ENCODE measurements at places on chromosomes 2 and 18.
A peak's percentile ranks its signal among the peaks of the same experiment; 100 is the strongest.

DNA sequence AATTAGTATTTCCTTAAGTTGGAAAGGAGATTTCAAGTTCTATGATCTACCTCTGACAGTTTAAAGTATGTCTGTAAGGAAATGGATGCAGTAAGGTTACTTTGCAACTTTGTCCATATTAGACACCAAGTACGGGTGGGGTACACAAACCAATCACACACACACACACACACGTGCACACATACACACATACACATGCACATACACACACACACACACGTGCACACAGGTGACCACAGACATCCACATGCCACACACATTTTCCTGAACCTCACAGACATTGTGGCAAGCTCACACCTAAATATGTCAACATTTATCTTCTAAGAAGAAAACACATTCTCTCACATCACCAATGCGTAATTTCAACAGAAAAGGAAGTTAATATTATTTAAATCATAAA lies 165.9 kb downstream of the MYT1L start:
- DNase-seq, result no peak

- DNase-seq, result no peak
Measured at GRCh38 chr2:223847410-223847809, 10.0 kb upstream of the AP1S3 start.

DNA sequence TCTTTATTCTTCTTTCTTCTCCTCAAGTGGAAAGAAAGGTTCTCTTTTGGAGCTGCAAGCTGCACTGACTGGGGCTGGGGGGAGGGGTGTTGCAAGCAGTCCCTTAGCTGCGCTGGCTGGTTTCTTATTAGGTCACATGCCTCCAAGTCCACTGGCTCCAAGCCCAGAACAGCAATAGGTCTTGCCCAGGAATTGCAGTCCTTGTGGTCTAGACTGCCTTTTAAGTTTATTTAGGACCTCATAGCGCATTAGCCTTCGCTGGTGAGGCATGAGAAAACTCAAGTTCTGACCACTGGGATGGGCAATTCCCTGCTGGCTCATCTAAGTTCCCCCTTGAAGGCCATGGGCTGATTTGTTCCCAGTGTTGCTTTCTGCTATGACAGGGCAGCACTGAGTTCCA lies 138.6 kb upstream of the SCN7A start:
- DNase-seq, result no peak

DNA sequence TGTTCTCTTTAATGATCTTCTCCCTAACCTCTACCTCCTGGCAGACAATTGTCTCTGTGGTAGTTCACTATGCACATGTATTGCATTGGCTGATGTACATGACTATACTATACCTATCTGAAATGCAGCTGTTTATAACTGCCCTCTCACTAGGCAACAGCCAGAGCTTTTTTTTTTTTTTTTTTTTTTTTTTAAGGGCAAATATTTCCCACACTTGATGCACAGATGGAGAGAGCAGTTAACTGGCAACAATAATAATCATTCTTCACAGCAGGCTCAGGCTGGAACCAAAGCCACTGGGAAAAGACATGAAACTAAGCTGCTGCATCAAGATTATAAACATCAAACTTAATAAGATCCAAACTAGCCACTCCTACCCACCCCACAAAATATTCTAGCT lies 707.7 kb downstream of the LRP1B start:
- no peak for DNase-seq

- DNase-seq, result no peak
Measured at GRCh38 chr2:205717175-205717846, 35.0 kb downstream of the NRP2 start.

DNA sequence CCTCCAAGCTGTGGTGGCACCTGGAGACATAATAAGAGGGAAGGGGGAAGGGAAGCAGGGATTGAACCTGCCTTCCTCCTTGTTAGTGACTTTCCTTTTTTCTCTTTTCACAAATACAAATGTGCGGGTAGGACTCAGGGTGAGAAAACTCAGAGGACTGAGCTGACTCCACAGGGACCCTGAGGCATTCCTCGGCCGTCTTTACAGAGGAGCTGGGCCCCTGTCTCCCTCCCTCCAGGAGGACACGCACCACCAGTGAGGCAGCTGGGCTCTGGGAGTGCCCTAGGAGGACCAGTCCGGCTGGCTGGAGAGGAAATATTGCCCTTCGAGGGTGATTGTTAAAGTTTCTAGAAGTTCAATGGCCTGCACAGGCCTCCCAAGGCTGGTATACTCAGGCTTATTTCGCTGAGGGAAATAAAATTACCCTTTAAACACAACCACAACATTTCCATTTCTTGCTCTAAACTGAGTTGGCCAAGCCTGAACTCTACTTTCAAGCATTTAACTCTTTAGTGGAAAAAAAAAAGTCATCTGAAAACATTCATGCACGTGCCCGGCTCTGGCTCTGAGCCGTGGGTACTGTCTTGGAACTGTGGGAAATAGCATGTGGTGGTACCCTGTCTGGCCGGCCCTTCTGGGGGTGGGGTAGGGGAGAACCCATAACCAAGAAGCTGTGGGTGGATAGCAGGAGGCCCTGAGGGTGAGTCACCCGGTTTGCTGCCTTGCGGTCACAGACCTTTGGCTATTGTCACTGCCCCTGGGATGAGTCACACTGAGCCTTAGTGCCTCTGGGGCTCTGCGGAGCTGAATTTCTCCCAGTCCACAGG lies 116.0 kb downstream of the COPS8 start:
- no peak for DNase-seq

GRCh38 chr2:10097352-10098148 lies 17.3 kb upstream of the CYS1 start:
- DNase-seq, result peak; percentile 23

DNA sequence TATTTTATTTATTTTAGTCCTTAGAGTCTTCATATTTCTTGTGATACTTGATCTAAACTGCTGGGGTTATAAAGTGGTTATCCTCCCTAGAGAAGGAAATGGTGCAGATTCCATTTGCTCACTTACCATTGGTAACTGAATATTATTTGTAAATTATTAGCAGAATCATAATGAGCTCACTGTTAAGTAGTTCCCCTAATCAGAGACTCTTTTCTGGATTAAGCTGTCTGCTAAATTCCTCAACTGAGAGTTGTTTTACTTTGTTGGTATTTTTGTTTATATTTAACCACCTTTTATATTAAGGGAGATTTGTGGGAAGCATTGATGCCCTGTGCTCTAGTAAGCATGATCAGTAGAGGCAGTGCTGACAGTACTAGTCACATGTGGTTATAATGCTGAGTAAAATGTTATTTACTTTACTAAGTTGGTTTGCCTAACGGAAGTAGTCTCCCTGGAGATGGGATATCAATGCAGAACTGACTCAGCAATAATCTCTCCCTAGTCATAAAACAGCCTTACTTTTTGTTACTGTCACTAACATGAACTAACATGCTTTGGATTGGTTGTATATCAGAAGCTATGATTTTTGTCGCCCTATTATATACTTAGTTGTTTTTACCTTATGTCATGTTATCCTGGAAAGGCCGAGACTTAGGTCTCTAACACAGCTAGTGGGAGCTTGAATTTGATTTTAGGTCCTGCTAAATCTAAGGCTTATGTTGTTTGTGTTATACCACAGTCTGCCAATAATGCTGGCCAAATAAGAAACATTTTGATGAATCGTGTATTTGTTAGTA lies 166.7 kb downstream of the MCFD2 start:
- no peak for DNase-seq

GRCh38 chr2:163319006-163319405 lies 416.8 kb downstream of the FIGN start:
- no peak for DNase-seq

DNA sequence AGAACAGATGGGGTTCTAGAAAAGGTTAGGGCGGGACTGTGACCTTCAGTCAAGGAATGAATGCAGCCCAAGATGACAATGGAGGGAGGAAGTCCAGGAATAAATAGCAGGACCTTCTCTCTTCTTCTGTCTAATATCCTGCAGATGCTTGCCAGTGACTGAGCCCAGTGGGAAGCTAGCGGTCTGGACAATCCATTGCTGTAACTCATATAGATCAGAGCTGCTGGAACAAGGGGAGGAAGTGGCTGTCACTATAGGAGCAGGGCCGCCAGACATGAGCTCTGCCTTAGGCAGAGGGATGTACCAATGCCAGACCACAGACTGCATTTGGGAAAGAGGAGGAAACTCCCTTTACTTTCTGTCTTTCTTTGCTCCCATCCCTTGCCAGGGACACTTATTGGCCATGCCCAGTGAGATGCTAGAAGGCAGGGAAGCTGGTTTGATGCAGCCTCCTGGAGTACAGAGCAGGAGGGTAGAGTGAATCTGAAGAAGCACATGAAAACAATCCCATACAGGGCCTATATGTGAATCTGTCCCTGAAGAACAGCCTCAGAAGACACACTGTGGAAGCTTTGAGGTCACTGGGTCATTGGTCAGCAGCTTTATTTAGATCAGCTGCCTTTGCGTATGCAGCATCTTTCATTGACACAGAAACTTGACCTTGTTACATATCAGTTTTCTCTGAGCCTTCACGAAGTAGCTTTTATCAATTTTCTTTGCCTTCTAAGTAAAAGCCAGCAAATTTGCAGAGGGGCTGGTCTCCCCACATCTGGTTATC lies 65.4 kb downstream of the CCDC85A start:
- no peak for DNase-seq

DNA sequence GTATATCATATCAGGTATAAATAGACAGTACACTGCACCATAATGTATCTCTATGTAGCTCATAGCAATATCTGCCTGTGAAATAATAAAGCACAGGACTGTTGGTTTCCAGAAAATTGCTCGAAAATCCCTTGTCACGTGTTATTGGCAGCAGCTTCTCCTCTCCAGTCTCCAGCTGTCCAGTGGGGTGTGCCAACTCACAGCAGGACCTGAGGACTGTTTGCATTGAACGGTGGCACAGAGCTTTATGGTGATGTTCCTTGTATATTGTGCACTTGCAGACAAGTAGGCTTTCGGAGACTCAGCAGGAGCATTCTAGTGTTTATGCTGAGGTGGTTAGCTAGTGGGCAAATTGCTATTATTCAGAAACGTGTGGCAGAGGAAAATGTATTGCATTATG lies 182.2 kb upstream of the ATP5MC3 start:
- no peak for DNase-seq

GRCh38 chr2:55585451-55586080 lies 31.9 kb downstream of the PPP4R3B start:
- no peak for DNase-seq

DNA sequence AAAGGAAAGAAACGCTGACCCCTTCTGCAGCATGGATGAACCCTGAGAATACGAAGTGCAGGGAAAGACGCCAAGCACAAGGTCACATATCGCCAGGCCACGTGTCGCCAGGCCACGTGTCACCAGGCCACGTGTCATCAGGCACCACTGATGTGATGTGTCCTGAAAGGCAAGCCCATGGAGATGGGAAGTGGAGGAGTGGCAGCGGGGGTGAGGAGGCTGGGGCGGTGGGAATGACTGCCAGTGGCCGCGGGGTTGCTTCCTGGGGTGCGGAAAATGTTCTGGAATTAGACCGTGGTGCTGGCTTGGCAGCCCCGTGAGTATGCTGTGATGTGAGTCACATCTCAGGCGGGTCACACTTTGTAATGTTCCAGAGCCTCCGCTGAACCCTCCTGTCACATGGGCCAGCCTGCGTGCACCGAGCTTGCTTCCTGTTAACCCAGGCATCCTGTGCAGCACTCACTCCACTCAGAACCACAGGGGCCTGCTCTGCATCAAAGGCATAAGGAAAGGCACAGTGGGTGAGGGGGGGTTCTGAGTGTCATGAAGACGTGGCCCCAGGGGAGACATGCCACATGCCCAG lies 39.0 kb downstream of the SLC66A2 start:
- peak; percentile 8 for DNase-seq

GRCh38 chr2:3001615-3002560 lies 375.7 kb downstream of the EIPR1 start:
- DNase-seq, result no peak

- no peak for DNase-seq
Measured at GRCh38 chr2:117980783-117981676, 32.8 kb downstream of the CCDC93 start.

GRCh38 chr18:57980573-57981307 lies 63.3 kb upstream of the NEDD4L start:
- no peak for DNase-seq

DNA sequence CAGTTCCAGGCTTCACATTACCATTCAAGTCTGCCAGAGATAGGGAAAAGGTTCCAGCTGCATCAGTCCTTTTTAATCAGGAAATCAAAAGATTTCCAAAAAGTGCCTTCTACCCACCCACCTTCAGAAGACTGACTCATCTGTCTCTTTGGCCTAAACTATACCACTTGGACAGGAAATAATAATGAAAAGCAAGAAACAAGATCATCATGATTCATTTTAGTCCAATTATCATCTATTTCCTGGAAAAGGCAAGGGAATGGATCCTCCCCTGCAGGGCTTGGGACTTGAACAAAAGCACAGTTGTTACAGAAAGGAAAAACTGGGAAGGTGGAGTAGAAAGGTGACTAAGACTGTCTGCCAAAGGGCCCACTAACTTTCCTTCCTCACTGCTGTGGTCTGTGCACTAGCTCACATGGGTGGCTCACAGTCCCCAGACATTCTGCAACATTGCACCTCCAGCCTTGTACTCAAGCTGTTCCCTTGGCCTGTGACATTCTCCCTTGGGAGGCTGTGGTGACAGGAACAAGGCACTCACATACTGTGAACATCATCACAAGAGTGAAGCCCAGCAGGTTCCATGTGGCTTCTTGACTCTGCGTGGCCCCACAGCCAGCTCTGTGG lies 75.3 kb downstream of the VSNL1 start:
- DNase-seq, result no peak

DNA sequence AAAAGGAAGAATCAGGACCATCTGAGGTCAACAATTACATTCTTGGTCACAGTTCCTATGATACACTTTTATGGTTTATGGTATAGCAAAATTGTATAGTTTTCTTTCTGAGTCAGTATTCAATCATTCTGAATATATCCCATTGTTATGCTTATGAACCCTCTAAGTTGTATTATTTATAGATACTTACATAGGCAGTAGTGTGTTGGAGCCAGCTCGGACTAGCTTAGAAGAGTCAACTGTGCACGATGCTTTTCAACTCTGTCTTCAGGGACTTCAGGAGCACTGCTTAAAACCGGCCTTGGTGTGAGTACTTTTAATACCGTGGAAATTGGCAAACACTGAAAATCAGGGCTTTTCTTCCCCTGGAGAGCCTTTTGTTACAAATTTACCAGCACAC lies 215.7 kb downstream of the IKZF2 start:
- no peak for DNase-seq

DNA sequence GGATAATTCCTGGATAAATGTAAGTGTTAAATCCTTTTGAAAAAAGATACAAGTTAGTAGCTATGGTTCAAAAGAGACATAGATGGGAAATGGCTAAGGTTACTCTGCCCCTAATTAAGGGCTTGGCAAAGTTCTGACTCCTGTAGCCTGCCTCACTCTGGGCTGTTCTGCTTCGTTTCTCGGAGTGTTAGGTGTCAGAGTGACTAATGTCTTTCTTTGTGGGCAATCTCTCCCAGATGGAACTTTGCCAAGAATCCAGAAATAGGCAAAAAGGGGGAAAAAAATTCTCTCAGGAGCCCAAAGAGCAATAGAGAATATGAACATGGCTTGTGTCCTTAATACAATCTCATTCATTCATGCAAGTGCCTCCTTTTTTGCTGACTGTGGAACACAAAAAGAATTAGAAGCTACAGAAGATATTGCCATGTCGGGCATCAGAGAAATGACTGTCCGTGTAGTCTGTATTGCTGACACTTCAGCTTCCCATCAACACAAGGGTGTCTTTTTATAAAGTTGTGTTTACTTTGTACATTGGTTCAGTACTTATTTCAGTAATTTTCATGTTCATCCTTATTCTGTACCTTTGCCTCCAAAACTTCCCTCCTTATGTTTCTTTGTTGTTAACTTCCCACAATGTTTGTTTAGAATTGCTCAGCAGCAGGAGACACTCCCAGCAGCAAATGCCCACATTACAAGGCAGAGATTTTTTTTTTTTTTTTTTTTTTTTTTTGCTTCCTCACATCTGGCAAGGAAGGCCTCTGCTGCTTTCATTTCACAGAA lies 134.0 kb downstream of the FTCDNL1 start:
- no peak for DNase-seq

Measured in CD4-positive, alpha-beta T cell treated with Interleukin-4 for 4 hours (primary cell).